Amniotic epithelial cell (primary cell): ENCODE measurements at places on chromosomes 5 and 9.

GRCh38 chr5:5198135-5198534 is 58.0 kb downstream of the ADAMTS16 start:
- peak; percentile 11 for DNase-seq

GRCh38 chr9:35350212-35350611 is 139.7 kb upstream of the RUSC2 start:
- DNase-seq: no peak

GRCh38 chr5:35246900-35247647 is 16.8 kb upstream of the PRLR start:
- no peak for DNase-seq

- DNase-seq: no peak
Measured at GRCh38 chr9:95511952-95512708, 4.6 kb downstream of the PTCH1 start.

DNA sequence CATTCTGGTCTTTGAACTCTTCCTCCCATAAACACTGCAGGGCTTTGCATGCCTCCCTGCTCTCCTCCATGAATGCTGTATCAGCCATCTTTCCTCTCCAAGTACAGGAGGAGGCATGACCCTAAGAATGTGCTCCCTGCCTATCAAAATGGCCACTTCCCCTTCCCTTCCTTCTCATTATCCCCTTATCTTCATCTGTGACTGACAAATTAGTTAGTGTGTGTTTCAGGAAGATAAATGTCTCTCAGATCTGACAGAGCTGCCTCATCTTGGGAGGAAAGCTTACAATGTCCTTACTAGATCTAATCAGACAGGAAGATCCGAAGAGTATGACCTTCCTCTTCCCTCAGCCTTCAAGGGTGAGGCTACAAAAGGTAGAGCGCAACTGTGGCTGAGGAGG is 46.2 kb downstream of the TLR4 start:
- no peak for DNase-seq

- DNase-seq: no peak
Measured at GRCh38 chr5:81537905-81538547, 144.1 kb upstream of the ACOT12 start.

DNA sequence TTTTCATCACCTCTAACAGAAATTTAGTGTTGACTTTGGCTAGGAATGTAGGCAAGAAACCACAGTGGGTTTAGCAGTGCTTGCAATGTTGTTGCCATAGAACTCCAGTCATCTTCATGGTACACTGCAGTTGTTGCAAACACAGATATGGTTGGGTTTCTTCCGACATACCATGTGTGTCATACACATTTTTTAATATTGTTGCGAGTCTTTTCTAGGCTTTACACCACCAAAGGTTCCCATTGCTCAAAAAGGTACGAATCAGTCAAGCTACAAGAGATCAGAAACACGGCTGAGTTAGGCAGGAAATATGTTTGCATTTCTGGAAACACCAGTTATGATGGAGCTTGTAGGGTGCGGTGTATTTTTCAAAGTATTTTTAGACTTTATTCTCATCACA is 172.4 kb downstream of the SYK start:
- peak; percentile 82 for DNase-seq

GRCh38 chr5:111840036-111840674 is 83.2 kb upstream of the NREP start:
- DNase-seq: no peak

DNA sequence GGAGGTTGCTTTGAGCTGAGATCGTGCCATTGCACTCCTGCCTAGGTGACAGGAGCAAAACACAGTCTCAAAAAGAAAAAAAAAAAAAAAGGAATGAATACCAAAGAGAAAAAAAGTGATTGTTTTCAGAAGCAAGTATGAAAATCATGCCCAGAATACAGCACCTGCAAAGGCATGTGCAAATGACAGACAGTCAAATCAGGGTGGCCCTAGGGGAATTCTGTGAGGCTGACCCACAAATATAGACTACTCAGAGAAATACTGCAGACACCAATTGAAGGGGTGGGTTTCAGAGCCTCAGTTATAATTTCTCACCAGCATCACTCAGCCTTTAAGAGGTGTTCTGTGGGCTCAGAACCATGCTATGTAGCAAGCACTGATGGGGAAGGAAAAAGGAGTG is 28.6 kb downstream of the DCAF12 start:
- DNase-seq: no peak

DNA sequence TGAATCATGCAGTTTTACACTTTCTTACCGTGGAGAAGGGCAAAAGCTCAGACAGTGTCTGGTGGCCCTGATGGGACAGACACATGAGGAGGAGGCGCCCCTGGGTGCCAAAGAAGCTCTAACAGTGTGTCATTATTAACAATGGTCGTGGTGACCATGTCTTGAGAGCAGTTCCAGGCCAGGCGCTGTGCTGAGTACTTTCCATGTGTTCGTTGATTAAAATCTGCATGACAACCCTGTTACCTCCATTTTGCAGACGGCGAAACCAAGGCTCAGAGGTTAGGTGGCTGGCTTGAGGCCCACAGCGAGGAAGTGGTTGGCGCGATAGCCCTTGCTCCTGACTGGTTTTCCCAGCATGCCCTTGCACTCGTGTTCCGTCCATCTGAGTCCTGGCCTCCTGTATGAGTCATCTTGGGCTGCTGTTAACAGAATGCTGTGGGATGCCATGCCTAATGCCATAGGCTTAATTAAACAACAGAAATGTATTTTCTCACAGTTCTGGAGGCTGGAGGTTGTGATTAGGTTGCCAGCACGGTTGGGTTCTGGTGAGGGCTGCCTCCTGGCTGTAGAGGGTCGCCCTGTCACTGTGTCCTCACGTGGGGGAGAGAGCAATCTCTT is 92.0 kb downstream of the AMBP start:
- peak; percentile 94 for DNase-seq

DNA sequence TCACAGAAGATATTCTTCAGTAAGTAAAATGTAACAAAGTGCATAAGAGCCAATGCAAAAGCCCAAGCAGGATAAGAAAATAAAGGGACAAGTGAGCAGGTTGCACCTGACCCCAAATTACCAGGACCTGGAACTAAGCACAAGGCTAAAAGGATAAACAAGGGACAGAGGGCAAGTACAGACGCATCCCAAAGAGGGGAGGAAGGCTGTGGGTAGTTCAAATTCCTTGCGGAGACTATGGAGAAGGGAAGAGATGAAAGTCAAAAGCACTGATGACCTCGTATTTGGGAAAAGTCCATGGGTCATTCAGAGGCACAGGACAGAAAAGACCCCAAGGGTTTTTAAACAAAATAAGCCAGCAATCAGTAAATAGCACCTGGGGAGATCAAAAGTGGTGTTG is 11.8 kb downstream of the ELAVL2 start:
- no peak for DNase-seq
